Fibroblast of lung (primary cell): ENCODE measurements at places on chromosomes 6 and 20. TPM values are rescaled to one million over a fixed set of nuclear protein-coding genes. Genes with fewer than 3 reads are reported as not detected.

DNA sequence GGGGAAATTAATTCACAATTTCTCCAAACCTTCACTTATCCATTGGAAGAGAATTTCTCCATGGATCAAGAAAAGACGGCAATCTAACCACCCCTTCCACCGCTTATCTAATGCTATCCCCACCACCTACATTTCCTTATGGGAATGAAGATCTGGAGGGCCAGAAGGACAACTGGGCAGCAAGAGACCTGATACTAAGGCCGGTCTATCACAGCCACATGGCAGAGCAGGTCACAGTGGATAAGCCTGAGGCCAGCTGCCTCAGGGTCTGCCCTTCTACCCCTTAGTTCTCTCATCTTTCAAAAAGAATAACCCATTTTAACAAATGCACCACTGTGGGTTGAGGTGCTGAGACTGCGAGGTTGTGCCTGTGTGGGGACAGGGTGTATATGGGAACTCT lies 37.1 kb downstream of the MAN1A1 start:
- H3K27ac ChIP-seq, result no peak overlapping the region
- H3K4me1 ChIP-seq, result peaks cover 3% of the 10 kb centered on the region
- H3K27me3 ChIP-seq, result no peaks in the 10 kb centered on the region
- no peak overlapping the region for H3K4me3 ChIP-seq

- no peaks in the 10 kb centered on the region for H3K4me1 ChIP-seq
- DNase-seq, result peak; percentile 38
- peaks cover 3% of the 10 kb centered on the region for H3K27me3 ChIP-seq
- peak overlapping the region; percentile 40 for H3K4me3 ChIP-seq
- H3K36me3 ChIP-seq, result no peaks in the 10 kb centered on the region
Measured at GRCh38 chr6:28794175-28795002, 129.4 kb downstream of the TRIM27 start.

The HLA-DQA2 gene
- not detected in 2 replicates for total RNA-seq

The KCNQ5 gene
- 4.6 and 4.9 TPM in 2 replicates for total RNA-seq

DNA sequence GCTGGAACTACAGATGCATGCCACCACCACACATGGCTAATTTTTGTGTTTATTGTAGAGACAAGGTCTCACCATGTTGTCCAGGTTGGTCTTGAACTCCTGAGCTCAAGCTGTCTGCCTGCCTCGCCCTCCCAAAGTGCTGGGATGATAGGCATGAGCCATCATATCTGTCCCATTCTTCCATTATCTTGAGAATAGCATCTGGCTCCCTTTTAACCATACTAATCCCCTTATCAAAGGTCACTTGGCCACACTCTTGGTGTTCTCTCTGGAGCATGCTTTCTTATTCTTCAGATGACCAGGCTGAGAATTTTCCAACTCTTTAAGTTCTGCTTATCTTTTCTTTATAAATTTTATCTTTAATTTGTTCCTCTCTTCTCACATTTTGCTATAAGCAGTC lies 15.9 kb upstream of the TRERF1 start:
- H3K27me3 ChIP-seq, result no peaks in the 10 kb centered on the region
- H3K4me3 ChIP-seq, result no peak overlapping the region
- H3K27ac ChIP-seq, result no peak overlapping the region
- no peak for DNase-seq
- no peaks in the 10 kb centered on the region for H3K36me3 ChIP-seq
- no peaks in the 10 kb centered on the region for H3K4me1 ChIP-seq

DNA sequence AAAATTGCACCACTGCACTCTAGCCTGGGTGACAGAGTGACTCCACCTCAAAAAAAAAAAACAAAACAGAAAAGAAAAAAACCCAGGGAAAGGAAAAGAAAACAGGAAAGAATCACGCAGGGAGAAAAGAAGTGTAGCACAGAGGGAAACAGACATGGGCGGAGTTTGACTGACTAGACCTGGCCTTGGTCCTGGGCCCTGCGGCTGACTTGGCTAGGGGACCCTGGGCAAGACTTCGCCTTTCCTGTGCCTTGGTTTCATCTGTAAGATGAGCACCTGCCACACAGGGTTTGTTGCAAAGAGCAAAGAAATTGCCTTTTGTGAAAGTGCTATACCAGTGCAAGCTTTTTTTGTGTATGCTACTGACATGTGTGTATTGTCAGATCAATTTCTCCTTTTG lies 71.3 kb upstream of the KCNG1 start:
- no peaks in the 10 kb centered on the region for H3K36me3 ChIP-seq
- H3K27me3 ChIP-seq, result peaks cover 30% of the 10 kb centered on the region
- no peak for DNase-seq
- H3K4me3 ChIP-seq, result no peak overlapping the region

The PPP1R18 gene
- total RNA-seq, result 44.4 and 63.4 TPM in 2 replicates

The NKAPL gene
- total RNA-seq, result 2.8 and 3.3 TPM in 2 replicates

The CTCFL gene
- total RNA-seq, result not detected in 2 replicates

The POPDC3 gene
- total RNA-seq, result 6.7 and 14.2 TPM in 2 replicates

The DOK5 gene
- 16.9 and 19.2 TPM in 2 replicates for total RNA-seq

- no peak overlapping the region for H3K4me3 ChIP-seq
- H3K36me3 ChIP-seq, result no peaks in the 10 kb centered on the region
- no peaks in the 10 kb centered on the region for H3K4me1 ChIP-seq
- no peaks in the 10 kb centered on the region for H3K27me3 ChIP-seq
- no peak overlapping the region for H3K27ac ChIP-seq
Measured at GRCh38 chr6:108068618-108069017, 5.9 kb downstream of the OSTM1 start.

GRCh38 chr6:19690325-19691075 lies 146.7 kb upstream of the ID4 start:
- no peak overlapping the region for H3K4me3 ChIP-seq
- peaks cover 19% of the 10 kb centered on the region for H3K27me3 ChIP-seq
- H3K27ac ChIP-seq, result no peak overlapping the region

DNA sequence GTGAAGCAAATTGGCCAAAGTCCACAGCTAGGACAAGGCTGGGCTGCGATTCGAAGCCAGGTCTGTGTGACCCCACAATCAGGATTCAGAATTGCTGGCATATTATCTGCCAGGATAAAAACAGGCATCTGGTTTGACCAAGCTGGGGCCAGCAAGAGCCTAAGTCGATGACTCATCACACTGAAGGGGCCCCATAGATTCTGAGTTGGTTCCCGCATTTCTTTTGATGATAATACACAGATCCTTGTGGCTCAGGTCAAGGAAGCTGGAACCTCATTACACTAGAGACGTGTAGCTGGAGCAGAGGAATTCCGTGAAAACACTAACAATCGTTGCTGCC lies 6.5 kb downstream of the KCNB1 start:
- no peak for DNase-seq
- no peak overlapping the region for H3K4me3 ChIP-seq
- peaks cover 3% of the 10 kb centered on the region for H3K27me3 ChIP-seq
- H3K27ac ChIP-seq, result no peak overlapping the region
- H3K36me3 ChIP-seq, result no peaks in the 10 kb centered on the region

The ZSWIM1 gene
- total RNA-seq, result 3.1 and 4.5 TPM in 2 replicates
